ENCODE measurements at places on chromosomes 13 and 19.

GRCh38 chr13:20136781-20137703, 23.8 kb downstream of the GJA3 start:
- DNase-seq = no peak

GRCh38 chr13:108963276-108963810, 333.9 kb downstream of the MYO16 start:
- no peak for DNase-seq

DNA sequence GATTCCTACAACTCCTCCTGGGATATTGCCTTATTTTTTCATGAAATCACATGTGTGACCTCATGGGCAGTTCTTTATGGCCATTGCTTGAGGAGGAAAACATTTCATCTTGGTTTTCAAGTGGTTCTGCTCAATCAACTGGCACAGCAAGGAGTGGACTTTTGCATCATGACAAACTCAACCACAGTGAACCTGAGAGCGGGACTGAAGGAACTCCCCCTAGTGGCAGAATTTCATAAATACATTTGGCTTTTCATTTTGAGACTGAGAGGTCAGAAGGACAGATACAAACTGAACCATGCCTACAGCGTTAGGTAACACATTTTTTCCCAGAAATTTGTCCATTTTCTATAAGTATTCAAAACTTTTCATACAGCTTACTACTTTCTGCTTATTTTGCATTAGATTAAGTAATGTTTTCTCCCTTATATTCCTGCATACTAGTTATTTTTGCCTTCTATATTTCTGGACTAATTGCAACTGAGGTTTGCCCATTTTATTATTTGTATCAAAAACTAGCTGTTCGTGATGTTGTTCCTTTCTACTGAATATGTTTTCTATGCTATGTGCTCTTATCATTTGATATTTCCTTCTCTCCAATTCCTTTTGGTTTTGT, 13.4 kb upstream of the SIGLEC12 start:
- DNase-seq = no peak

GRCh38 chr13:21324803-21325202, 134.3 kb downstream of the ZDHHC20 start:
- no peak for DNase-seq

DNA sequence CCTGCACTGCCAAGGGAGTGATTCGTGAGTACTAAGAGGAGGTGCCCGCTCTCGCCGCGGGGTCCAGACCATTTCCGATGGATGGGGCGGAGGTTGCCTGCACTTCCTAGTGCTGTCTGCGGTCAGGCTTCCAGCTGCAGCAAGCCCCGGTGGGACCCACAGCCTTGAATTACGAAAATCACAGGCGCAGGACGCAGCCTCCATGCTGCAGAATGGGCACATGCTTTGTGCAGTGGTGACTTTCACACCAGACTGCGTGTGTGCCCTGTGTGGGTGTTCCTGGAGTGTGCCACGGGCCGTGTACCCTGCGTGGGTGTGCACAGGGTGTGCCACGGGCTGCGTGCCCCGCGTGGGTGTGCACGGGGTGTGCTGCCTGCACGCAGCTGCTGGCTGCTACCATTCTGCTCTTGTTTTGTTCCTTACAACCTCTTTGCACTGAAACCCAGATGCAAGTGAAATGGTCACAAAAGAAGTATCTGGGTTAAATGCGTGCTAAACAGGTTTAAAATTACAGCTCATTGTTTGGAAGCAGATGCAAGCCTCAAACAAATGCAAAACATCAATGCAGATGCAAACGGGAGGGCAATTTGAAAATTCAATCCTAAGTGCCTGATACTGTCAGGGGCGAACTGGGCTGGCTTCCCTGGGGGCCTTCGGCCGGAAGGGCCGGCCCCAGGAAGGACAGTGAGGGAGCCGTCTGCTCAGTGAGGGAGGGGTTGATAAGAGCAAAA, 221.2 kb upstream of the SOX1 start:
- DNase-seq = no peak

DNA sequence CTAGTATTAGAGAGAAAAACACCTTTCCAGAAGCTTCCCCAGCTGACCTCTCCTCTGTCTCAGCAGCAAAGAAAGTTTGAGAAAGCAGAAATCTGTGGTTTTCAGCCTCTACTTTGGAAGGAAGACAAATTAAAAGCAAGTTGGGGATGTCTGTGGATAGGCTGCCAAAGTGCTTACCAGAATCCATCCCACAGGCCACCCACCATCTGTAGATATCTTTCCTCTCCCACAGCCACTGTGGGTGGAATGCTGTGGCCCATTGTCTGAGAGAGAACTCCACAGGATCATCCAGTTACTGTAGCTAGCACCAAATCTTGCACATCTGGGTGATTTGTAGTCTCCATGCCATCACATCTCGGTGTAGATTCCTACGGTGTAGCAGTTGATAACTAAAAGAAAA, 133.5 kb downstream of the DNAJC15 start:
- no peak for DNase-seq

DNA sequence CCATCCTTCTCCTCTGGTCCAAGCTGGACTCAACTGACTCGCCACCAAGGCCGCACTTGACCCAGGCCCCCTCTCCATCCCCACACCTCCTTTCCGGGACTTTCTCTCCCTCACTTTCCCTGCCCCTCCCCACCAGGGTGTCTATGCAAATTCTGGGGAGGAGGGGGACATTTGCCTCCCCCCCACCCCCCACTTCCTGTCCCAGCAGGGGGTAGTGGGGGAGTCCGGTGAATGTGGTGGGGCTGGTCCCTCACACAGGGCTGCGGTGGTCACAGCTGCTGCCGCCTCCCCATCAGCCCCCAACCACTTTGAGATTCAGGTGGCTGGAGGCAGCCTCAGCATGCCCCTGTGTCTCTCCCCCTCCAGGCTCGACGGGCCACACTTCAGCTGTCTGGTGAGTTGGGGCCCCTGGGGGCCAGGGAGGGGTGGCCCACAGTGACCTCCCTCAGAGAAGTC, 870 bp downstream of the SPIB start:
- DNase-seq = no peak

DNA sequence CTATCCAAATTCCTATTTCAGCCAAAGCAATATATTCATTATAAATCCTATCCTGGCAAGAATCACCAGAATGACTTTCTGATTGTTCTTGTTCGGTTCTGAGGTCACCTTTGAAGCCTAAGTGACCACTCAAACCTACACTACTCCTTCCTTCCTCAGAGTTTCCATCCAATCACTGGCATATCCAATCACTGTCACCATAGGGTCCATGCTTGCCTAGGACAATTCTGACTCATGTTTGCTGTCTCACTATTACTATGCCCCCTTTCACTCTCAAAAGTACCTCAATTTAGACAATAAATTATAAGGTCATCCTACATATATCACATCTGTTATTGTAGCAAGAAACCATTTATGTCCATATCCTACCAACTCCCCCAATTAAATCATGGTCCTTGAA, 58.9 kb downstream of the UBL3 start:
- no peak for DNase-seq

DNA sequence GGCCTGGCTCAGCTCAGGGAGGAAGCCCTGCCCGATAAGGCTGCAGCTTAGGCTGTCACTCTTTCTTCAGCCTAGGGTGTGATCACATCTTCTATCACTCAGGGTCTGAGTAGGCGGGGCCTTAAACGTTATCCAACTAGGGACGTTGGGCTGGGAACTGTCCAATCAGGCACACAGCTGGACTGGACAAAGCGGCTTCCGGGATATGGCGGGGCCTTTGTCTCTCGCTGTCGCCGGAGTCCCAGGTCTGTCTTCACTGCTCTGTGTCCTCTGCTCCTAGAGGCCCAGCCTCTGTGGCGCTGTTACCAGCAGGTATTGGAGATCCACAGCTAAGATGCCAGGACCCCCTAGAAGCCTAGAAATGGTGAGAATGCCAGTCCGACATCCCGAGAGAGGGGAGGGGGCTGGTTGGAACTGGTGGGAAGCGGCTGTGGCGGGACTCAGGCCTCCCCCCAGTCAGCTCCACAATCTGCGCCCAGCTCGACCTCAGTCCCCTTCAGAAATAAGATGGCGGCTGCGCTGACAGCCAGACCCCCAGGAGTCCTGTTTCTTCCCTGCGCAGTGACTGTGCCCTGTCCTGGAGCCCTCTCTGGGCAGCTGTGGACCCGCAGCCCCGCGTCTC, at the start of gene ZNF254:
TSS of gene ZNF254 (plus strand) at position 214 of the 622 bp plus-strand sequence. CDS start at position 335, 121 bp downstream.
- DNase-seq = peak; percentile 33

- DNase-seq = no peak
Measured at GRCh38 chr19:35216833-35217648, 11.5 kb downstream of the FAM187B start.

GRCh38 chr13:30103161-30103840, 204.1 kb downstream of the KATNAL1 start:
- DNase-seq = no peak

GRCh38 chr13:112684071-112684845, 5.6 kb upstream of the ATP11A start:
- DNase-seq = no peak

DNA sequence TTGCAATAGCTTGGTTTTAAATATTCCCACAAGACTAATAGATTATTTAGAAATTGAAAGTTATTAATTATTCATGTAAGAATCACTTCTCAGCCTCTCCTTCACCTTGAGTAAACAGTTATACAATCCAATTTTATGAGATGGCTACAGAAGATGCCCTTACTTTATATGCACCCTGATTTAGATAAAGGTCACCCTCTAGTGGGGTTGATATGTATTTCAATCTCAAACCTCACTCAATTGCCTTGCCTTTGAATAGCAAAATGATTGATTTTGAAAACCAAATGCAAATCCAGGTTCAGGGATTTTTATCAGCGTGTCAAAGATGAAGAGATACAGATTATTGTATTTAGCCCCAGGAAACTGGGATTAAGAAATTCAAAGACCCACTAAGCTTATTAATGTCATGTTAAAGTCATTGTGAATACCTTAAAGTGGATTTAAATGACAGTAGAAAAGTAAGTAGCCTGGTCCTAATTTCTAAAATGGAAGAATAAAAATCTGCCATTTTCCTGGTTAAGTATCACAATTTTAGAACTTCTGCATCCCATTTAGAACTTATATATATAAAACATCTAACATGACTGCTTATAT, 305.1 kb downstream of the ITGBL1 start:
- DNase-seq = no peak

DNA sequence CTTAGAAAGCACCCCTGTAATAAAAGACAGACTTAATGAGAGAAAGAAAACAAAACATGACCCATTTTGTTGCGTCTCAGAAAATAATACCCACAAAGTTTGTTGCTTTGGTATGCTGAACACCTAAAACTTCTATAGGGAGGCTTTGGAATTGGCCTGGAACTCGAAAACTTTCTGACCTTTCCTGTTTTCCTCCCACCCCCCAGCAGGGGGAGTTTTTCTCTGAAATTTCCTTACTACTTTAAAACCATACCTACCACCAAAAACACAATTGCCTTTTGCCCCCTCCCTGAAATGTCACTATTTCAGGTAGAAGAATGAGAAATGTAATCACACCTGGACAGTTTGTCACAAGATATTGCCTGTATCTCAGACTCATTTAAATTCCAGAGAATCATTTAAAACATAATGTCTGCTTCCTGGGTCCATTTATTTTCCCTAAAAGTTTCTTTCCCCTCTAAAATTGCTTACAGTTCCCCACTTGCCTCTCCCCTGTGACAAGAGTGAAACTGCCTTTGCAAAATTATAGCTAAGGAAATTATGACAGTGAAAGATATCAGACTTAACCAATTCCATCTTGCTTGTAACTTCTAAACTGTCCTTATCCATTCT, 2700.2 kb downstream of the PCDH9 start:
- no peak for DNase-seq

DNA sequence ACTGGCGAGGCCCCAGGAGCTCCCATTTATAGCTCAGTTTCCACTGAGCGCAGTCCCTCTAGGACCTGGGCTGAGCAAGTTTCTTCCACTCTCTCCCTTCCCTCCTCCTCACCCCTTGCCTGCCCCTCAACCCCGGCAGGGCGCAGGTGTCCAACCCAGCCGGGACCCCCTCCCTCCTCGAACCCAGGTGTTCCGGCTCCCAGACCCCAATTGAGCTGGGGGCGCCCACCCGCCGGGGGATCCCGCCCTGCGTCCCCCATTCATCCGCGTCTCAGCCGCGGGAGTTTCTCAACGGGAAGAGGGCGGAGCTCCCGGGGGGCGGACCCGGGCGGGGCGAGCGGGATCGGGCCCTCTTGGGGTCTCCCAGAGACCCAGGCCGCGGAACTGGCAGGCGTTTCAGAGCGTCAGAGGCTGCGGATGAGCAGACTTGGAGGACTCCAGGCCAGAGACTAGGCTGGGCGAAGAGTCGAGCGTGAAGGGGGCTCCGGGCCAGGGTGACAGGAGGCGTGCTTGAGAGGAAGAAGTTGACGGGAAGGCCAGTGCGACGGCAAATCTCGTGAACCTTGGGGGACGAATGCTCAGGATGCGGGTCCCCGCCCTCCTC, at the start of gene KIRREL2:
TSS of gene KIRREL2 (plus strand) at position 366 of the 604 bp plus-strand sequence. CDS start at position 575, 209 bp downstream.
- no peak for DNase-seq

GRCh38 chr19:55554741-55555152, 9.4 kb upstream of the SBK3 start:
- no peak for DNase-seq
